ENCODE measurements at places on chromosomes 12 and 14.
A peak's percentile ranks its signal among the peaks of the same experiment; 100 is the strongest.

DNA sequence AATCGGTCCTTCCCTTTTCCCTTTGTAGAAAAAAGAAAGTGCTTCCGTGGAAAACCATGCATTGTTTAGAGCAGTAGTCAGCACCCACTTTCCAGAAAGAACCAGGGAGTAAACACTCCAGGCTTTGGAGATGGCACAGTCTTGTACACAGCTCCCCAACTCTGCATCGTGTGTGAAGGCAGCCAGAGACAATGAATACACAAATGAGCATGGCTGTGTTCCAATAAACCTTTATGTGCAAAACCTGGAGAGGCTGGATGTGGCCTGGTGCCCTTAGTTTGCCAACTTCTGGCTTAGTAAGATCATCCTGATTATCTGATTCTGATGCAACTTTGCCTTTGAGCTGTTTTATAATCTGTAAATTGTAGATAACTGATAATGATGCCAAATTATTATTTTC lies 463.4 kb upstream of the TMEM132C start:
- no peak for DNase-seq

DNA sequence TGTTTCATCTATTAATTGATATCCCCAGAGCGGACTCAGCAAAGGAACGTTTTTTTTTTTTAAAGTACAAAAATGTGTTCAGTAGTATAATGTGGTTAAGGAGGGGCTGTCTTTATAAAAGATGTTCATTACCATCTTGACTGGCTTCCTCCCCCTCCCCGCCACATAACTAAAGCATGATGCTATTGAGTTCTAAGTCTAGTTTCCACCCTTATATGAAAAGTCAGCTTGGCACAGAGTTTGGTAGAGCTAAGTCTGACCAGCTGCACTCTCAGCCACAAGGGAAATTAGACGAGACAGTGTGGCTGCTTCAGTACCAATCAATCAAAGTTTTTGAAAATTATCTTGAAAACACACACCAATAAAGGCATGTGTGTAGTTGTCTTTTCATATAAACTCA lies 1.9 kb upstream of the MYBPC1 start:
- DNase-seq = no peak

GRCh38 chr12:72277415-72277814 lies 5.2 kb downstream of the TRHDE start:
- no peak for DNase-seq

DNA sequence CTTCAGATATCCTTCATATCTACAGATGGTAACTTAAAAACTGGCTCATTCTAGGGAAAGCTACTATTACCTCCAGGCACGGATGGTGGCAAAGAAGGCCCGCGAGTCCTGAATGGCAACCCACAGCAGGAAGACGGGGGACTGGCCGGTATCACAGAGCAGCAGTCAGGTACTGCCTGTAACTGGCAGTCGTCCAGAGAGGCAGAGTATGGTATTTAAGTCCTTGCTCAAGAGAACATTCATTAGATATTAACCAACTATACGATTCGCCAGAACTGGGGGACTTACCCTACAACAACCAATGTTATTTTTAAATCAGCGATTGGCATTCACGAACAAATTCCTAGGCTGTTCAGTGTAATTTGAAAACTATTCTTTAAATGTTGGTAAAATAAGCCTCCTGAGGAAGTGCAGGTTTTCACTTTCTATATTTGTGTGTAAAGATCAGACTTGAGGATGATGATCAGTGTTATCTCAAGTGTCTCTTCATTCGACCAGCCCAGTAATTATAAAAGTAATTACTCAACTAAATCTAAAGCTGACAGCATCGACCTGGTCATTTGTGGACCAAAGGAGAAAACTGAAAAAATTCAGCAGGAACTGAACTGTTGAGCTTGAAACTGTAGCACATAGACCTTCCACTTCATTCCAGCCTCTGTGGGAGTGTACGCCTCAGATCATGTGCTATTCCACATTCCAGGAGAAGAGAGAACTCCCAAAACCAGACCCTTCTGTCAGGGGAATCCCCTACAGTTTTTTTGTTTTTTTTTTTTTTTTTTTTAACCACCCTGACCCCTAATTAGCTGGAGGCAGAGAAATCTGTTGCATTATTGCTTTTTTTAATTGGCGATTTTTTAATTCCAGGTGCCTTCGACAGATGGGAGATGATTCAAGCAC lies 75.6 kb downstream of the ESR2 start:
- DNase-seq = peak; percentile 59

DNA sequence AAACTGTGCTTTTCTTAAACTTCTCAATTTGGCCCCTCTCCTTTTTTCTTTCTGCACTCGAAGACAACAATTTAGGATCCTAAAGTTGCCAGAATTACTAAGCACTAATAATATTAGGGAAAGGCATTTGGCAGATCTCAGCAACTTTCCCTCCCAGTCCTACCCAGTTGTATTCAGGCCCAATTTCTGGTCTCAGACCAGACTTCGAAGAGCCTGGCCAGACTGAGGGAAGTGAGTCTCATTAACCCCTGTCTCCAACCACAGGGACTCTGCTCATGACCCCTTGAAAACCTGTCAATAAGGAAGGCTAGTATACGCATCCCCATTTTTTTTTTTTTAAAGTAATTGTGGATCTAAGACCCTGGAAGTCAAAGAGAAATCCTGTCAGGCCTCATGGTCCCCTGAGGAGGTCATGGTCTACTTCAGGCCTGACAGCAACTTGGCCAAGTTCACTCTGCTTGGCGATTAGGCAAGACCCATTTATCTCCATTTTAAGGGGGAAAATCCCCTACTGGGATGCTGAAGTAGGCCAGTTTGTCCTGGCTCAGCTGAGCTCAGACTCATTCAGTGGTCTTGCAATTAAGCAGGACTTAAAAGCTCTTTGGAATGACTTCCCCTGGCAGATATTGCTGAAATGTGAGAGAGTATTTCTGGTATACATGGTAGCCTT lies 521.0 kb downstream of the FUT8 start:
- DNase-seq = peak; percentile 16

- DNase-seq = no peak
These were observed 44.9 kb upstream of the GAS2L3 start for GRCh38 chr12:100528471-100529127.

DNA sequence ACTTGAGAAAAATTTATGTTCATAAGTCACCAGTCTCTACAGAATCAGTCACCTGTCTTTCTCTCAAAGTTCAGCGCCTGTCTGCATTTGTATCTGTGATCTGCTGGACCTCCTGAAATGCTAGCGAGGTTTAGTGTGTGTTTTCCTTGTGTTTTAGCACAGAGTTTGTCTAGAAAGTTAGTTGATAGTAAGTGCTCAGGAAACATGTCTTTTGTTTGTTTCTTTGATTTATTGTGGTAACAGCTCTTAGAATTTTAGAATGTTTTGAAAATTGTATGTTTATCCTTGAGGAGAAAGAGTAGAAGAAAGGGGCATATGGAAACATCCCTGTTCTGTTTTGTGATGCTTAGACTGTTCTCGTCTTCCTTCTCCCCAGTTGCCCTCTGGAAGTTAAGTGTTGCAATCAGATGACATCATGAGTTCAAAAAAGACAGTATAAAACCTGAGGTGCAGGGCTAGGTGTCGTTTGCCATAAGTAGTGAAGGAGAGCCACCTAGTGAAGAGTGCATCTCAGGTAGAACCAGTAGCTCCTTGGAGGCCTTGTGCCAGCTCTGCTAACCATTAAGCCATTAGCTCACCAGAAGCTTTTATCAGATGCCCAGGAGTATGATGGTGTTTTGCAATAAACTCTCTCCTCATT lies 44.8 kb downstream of the FBXW8 start:
- peak; percentile 37 for DNase-seq

DNA sequence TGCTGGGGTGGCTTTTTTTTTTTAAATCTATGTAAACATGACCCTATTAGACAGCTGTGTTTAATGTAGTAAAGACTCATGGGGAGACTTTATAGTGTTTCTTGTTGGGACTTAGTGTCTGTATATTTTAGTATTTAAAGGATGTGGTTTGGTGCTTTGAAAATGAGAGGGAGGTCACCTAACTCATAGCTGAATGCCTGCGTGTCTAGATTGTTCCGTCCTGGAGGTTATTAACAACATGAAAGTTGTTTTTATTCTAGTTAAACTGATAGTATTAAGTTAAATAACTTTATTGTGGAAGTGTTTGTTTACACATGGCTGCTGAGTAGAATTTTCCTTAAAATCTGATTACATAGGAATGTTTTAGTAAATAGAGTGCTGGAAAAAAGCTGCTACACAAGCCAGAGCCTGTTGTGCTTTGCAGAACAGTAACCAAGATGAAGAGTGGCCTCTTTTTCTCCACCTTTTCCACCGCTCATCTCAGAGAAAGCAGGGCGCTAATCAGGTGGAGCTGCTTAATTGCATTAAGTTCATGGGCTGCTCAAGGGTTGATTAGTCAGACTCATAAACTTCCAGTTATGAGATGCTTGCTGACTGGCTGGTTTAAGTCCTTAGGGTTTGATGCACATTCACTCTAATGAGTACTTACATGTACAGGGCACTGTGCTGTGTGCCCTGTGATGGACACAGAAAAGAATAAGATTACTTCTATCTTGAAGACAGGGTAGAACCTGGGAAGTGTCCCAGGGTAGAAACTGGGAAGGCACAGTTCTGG lies 62.7 kb downstream of the FBXO34 start:
- no peak for DNase-seq
